ENCODE measurements at places on chromosomes 2 and 18. TPM values are rescaled to one million over a fixed set of nuclear protein-coding genes. Genes with fewer than 3 reads are reported as not detected.

- DNase-seq: no peak
These were observed 57.1 kb upstream of the OTOS start for GRCh38 chr2:240197462-240198139.

GRCh38 chr18:46040033-46040746 is 31.9 kb downstream of the PSTPIP2 start:
- no peak for DNase-seq

DNA sequence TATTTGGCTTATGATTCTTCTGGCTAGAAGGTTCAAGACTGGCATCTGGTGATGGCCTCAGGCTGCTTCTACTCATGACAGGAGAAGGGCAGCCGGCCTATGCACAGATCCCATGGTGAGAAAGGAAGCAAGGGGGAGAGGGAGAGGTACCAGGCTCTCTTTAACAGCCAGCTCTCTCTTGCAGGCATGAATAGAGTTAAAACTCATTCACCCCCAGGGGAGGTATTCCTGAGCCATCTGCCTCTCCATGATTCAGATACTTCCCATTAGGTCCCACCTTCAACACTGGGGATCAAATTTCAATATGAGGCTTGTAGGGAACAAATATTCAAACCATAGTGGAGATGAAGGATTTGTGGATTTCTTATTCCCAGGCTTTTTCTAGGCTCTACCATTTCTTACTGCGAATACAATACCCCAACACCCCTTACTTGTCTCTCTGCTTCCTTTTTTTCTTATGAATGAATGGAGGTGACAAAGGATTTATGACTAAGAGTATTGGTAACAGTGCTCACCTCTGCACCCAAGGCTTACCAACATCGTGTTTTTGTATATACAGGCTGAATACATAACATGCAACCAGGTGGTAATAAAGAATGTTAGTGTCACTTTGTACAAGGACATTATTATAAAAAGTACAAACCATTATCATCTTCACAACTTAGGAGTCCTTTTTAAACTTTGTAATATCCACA is 454.6 kb upstream of the TRIB2 start:
- DNase-seq: no peak

GRCh38 chr2:126781206-126781605 is 117.5 kb upstream of the TEX51 start:
- DNase-seq: no peak

DNA sequence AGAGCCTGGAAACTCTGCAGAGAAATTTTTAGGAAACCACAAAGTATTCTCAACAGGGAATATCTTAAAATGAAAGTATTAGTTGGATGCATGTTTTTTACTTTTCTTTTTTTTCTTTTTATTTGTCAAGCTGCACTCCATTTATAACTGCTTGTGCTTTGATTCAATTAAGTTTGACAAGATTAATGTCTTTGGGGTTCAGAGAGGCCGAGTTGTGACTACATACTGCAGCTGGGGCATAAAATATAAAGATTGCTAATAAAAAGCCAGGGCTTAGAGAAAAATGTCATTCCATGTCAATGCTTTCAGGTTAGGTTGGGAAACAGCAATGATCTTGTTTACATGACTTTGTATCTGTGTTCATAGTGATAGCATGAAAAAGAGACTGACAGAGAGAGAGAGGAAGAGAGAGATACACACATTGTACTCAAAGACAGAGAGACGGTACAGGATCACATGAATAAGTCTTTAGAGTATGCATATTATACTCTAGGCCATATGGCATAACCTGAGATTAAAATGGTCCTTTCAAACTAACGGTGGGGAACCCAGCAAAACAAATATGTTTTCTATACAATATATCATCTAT is 1022.3 kb upstream of the CNTNAP5 start:
- no peak for DNase-seq

DNA sequence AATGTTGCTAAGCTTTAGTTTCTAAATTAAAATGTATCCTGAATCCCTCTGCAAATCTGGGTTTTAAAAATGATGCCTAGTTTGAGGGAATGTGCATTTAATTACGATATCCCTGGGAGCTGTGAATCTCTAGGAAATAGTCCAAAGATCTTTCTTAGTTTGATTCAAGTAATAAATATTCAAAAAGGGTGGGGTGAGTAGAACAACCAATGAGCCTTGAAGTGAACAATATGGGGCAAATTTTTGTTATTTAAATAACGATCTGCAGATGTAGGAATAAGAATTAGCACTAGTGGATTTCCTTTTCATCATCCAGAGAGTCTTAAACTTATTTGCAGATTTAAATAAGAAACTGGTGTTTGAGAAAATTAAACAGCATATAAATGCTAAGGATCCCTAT is 106.3 kb downstream of the ACVR1 start:
- DNase-seq: no peak

GRCh38 chr2:207694811-207695281 is 16.6 kb upstream of the CCNYL1 start:
- no peak for DNase-seq

- DNase-seq: no peak
These were observed 99.0 kb downstream of the HS1BP3 start for GRCh38 chr2:20551945-20552328.

DNA sequence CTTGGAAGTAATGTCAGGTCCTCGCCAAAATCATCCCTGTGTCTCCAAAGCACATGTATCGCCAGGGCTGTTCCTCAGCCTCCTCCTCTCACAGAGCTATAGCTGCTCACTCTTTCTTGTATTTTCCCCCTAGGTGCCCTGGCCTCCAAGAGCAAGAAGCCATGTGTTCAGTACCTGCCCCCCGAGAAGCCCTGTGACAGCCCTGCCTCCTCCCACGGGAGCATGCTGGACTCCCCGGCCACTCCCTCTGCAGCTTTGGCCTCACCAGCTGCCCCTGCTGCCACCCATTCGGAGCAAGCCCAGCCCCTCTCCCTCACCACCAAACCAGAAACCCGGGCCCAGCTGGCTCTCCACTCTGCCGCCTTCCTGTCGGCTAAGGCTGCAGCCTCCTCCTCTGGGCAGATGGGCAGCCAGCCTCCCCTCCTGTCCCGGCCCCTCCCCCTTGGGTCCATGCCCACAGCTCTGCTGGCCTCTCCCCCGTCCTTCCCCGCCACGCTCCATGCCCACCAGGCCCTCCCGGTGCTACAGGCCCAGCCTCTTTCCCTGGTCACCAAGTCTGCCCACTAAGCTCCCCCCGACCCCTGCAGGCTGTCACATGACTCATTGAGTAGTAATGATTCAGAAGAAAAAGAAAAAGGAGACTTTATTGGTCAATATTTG is 18.8 kb downstream of the TGOLN2 start:
- DNase-seq: no peak

DNA sequence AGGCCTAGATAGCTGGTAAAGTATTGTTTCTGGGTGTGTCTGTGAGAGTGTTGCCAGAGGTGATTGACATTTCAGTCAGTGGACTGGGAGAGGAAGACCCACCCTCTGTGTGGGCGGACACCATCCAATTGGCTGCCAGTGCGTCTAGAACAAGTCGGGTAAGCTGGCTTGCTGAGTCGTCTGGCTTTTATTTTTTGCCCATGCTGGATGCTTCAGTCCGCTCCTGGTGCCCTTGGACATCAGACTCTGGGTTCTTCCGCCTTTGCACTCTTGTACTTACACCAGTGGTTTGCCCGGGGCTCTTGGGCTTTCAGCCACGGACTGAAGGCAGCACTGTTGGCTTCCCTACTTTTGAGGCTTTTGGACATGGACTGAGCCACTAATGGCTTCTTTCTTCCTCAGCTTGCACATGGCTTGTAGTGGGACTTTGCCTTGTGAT is 24.3 kb downstream of the DIS3L2 start:
- no peak for DNase-seq

Gene FAM237A
- 1.2 TPM for total RNA-seq

Gene KCNJ3
- total RNA-seq: 2.6 TPM

Gene UGT1A3
- not detected for total RNA-seq

Gene PTH2R
- not detected for total RNA-seq

Gene UGT1A5
- not detected for total RNA-seq
